Stimulated activated CD4-positive, alpha-beta T cell treated with anti-CD3 and anti-CD28 coated beads, Interleukin-12 subunit alpha, Interleukin-12 subunit beta, amount 100 ng/mL, for 4 hours (primary cell): ENCODE measurements at places on chromosomes 3 and 15.

DNA sequence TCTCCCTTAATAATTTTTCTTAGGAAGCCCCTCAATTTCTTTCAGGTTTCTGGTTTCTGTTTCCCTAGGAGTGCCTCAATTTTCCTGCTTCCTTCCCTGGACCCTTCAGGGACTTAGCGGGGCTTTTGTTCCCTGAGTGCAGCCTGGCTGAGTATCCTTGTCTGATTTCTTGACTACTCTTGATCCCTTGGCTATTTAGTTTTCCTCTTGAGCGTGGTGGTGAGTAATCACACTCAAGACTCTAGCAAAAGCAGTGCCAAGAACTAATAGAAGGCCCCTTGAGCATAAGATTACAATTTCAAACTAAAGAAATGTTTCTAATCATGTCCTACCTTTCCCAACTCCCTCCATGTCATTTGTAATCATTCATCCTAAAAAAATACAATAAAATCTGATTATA lies 94.3 kb upstream of the C3orf80 start:
- DNase-seq = no peak

DNA sequence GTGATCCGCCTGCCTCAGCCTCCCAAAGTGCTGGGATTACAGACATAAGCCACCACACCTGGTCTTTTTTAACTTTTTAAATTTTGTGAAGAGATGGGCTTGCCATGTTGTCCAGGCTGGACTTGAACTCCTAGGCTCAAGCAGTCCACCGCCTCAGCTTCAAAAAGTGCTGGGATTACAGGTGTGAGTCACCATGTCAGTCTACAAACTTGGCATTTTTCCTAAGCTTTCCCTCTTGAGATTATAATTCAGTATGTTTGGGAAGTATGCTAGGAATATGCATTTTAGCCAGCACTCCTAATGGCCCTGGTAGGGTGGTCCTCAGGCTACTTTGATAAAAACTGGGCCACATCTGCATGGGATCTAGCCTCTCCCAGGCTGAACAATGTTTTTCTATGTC lies 4.4 kb downstream of the WDR73 start:
- no peak for DNase-seq

GRCh38 chr3:5210926-5211325 lies 23.4 kb downstream of the EDEM1 start:
- no peak for DNase-seq

DNA sequence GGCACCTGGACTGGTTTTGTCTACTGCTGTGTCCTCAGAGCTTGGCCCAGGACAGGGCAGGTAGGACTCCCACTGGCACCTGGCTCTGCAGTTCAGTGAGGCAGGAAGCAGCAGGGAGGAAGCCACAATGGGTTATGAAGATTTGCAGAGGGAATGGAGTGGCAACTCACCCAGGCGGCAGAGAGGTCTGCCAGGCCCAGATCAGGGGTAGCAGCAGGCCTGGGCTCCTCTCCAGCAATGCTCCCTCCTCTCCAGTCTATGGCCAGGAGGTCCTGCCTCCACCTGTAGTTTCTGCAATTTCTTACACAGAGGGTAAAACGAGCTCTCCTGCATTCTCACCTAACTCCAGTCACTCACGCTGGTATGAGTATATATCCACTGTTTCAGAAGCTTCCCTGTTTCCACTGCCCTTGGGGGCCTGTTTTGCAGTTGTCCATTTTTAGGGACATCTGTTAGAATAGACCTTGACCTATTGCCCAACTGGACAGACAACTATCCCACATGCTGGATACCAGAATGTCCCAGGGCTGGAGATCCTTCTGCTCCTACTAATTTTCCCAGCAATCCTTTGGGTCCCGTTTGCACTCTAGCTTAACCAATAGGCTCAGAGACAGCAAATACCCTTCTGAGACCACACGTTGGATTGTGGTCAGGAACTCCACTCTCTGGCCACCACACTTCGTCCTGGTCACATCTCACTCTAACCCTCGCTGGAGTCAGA lies 35.2 kb downstream of the HMCES start:
- DNase-seq = no peak

DNA sequence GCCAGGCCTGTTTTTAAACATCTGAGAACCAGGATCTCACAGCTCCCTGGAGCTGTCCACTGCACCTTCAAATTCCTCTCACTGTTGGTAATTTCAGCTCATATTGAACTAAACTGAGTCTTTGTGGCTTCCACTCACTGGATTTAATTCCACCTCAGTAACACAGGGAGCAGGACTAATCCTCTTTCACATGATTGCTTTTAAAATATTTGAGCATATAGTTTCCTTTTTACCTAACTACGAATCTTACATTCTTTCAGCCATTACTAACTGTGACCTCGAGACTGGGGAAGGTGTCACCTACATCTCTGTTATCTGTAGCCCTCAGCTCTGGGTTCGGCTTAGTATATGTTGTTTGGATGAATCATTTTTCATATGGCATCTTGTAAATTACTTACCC lies 194.3 kb upstream of the C2CD4B start:
- no peak for DNase-seq

GRCh38 chr15:49460411-49460941 lies 37.4 kb downstream of the FGF7 start:
- DNase-seq = no peak

- no peak for DNase-seq
Observed at GRCh38 chr15:84810073-84810840, 6.9 kb upstream of the ALPK3 start.

GRCh38 chr3:186882881-186883685 lies 40.6 kb downstream of the ADIPOQ start:
- peak; percentile 51 for DNase-seq

DNA sequence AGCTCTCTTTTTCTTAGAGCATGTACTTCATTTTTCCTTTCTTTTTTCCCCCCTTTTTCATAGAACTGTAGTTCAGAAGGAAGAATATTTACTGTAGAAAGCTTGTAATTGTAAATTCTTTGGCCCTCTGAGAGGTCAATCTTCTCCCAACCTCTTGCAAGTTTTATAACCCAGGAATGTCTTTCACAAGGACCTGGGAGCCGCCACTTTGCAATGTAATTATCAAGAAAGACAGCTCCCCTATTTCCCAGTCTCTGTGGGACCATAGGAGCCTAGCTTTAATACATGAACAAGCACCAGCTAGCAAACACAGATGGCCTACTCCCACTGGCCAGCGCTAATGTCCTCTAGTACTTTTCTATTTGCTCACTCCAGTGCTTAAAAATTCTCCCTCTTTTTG lies 51.4 kb downstream of the NFKBIZ start:
- DNase-seq = no peak

- DNase-seq = no peak
Observed at GRCh38 chr3:140552898-140553297, 125.0 kb upstream of the TRIM42 start.

DNA sequence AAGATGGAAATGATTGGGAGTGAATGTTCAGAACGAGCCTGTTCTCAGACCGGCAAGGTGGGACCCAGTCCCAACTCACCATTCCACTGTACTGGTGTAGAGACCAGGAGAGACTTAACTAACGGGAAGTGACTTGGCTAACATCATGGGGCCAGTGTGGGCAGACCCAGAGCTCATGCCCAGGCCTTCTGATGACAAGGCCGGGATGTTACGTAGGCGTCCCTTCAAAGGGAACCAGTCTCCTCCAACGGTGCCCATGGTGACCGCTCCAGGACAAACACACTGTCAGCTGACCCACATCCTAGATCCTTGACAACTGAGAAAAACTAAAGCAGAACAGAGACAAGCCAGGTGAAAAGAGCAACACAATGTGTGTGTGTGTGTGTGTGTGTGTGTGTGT lies 128.4 kb upstream of the HACD2 start:
- no peak for DNase-seq

- no peak for DNase-seq
Observed at GRCh38 chr15:25671132-25671531, 192.0 kb downstream of the ATP10A start.

DNA sequence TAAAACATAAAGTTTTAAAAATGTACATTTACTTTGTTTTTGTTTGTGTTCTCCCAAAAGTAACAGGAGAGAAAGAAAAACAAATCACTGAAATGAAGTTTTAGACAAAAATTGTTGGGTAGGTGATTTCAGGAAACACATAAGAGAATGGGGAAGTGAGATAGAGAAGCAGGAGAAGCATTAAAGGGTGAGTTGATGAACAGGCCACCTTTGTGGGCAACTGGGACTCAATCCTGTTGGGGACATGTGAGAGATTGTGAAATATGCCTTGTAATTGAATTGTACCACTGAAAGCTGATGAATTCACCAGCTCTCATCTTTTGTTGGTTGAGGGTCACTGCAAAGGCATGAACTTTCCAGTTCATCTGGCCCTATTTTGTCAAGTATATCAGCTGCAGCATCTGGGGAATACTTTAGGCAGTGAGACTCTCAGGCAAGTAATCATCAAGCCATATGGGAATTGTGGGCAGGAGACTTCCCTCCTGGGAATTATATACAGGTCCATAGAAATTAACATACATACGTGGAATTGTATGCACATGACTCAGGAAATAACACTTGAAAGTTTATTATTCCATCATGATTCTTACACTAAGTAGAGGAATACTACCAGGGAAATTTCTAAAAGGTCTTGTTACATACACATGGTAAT lies 181.0 kb downstream of the ZBBX start:
- DNase-seq = no peak

- no peak for DNase-seq
Observed at GRCh38 chr3:15356176-15356575, 23.8 kb upstream of the SH3BP5 start.

DNA sequence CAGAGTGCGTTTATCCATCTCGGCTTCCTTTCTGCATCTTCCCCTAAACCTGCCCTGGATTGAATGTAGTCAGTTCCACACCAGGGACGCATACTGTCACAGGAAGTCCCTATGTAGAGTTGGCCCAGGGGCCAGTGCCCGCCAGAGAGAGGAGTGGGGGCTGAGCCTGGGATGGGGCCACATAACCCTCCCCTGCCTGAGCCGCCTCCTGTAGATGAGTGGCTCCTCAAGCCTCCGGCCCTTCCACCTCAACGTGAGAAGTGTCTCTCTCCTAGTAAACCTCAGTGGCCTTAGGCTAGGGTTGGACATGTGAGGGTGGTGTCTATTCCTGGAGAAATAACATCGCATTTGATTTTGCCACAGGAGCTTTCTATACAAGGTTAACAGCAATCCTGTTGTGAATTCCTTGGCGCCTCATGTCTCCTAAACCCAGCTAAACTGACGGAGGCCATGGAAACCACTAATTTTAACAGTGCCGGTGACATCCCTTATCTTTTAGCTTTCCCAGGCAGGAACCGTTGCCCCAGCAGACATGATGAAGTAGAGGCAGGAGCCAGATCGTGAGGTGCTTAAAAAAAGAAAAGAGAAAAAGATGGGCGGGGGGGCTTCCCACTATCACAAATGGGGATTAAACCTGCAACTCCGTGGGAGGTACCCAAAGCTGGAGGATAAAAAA lies 171.1 kb downstream of the CHDH start:
- no peak for DNase-seq

GRCh38 chr15:64502551-64502950 lies 42.2 kb downstream of the ZNF609 start:
- no peak for DNase-seq

DNA sequence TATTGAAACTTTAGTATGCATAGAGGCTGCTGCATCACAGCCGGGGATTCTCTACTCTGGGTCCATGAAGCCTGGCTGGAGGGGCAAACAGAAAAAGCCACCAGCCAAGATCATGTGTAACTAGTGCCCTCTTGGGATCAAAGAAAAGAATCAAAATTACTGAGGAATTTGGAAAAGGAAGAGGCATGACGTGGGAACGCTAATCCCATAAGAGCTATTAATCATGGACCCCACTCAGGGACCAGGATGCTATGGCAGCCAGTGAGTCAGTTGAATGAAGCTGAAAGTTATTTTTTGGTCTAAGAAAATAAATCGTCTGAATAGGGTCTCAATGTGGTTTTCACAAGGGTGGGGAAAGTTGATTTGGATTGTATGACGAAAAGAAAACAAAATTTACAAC lies 1165.1 kb downstream of the ROBO2 start:
- no peak for DNase-seq

DNA sequence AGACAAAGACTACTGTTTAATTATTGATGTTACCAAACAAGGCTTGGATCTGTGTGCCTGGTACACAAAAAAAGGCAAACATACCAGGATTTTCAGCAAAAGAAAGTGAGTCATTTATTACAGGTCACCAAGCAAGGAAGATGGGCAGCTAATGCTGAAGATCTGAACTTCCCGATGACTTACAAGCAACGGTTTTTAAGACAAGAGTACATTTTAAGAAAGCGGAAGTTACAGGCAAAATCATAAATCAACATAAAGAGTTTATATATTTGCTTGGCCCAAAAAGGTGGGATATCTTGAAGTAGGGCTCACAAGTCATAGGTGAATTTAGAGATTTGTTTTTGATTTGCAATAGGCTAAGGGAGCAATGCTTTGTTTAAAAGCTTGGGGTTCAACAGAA lies 125.4 kb upstream of the SPATA16 start:
- no peak for DNase-seq

- no peak for DNase-seq
Observed at GRCh38 chr15:63110428-63111026, 11.1 kb upstream of the LACTB start.

DNA sequence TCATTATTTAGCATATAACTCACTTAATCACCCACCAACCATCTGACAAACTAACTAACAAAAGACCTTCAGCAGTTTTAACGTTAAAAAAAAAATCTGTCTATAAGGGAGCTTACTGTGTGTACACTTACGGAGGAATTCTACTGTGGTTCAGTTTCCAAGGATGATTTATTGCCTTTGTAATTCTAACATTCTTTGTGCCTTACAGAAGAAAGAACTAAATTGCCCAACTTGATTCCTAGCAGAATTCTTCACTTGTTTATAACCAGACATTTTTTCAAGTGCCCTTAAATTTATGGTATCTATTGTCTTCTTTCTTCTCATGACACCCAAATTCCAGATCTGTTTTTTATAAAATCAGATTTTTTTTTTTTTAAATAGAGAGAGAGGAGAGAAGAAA lies 119.7 kb upstream of the IGSF10 start:
- no peak for DNase-seq

GRCh38 chr3:167866331-167866730 lies 130.8 kb downstream of the SERPINI1 start:
- no peak for DNase-seq

DNA sequence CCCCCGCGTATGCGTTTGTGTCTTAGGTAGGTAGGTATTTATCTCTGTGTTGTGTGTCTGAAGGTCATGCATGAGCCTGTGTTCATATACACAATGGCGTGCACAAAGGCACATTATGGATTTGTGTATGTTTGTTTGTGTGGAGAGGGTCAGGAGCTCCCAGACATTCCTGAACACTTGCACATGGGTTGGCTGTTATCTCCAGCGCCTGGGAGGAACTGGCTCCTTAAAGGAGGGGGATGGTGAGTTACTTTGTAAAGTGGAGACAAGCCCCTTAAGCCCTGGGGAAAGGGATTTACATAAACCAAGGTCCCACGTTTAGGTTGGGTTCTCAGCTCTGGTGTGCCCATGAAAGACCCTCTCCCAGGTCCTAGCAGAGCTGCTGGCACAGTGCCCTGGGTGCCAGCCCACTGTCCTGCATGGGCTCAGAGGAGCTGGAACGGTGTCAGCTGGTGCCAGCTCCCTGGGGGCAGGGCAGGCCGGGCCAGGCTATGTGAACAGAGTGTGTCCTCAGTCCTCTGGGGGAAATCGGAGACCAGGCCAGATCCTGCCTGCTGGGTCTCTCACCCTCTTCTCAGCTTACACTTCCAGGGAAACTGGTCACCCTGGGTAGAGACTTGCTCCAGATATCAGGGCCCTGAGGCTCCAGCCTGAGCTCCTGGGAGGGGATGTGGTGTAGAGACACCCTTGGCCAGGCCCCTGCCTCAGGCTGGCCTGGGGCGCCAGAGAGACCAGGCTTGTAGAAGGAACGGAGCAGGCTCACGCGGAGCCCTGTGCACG lies 25.1 kb downstream of the SNX33 start:
- DNase-seq = no peak
